ENCODE measurements at places on chromosomes 2 and 18.

DNA sequence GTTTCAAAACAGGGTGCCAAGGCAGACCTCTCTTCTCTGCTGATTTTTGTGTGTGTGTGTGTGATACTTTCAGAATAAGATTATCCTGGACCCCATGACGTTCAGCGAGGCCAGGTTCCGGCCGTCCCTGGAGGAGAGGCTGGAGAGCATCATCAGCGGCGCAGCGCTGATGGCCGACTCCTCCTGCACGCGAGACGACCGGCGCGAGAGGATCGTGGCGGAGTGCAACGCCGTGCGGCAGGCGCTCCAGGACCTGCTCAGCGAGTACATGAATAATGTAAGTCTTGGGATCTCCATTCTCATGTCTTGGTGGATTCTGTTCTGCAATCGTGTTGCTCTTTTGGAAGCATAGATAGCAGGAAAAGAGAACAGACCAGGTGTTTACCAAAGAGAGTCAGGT is 395.0 kb downstream of the LRRTM1 start:
- no peak for DNase-seq

- no peak for DNase-seq
Observed at GRCh38 chr2:177520324-177520723, 127.8 kb downstream of the AGPS start.

- no peak for DNase-seq
Observed at GRCh38 chr2:53366543-53366942, 401.1 kb upstream of the CHAC2 start.

DNA sequence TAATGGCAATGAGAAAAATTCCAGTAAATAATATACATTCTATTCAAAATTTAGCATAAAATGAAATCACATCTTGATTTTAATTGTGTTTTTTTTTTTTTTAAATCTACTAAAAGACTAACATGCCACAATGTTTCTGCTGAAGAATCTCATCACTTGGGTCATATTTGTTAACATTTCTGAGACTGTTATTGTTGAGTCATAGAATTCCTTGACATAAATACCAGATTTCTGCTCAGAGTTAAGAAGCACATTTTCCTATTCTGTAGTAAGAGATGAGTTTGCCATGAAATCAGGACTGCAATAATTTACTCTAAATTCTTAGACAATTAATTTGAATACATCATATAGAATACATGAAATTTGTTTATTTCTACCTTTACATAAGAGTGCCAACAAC is 154.9 kb upstream of the KYNU start:
- DNase-seq: peak; percentile 4

DNA sequence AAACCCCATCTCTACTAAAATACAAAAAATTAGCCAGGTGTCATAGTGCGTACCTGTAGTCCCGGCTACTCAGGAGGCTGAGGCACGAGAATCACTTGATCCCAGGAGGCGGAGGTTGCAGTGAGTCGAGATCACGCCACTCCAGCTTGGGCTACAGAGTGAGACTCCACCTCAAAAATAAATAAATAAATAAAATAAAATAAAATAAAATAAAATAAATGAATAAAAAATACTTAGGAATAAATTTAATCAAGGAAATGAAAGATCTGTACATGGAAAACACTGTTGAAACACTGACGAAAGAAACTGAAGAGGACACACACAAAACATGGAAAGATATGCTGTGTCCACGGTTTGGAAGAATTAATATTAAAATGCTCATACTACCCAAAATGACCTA is 56.5 kb upstream of the ASPRV1 start:
- no peak for DNase-seq

DNA sequence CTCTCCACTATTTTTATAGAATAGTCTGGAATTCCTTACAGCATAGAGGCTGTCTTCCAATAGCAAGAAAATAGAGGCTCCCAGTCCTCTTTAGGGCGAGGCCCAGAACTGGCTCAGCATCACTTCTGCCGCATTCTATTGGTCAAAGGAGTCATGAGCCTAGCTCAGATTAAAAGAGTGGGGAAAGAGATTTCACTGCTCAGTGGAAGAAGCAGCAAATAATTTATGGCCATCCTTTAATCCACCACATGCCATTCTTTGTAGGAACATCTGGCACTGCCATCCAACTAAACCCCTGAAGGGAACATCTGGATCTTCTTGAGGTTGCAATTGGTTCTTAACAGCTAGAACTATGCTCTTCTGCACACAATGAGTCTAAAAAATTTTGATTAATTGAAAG is 43.4 kb upstream of the NEUROD1 start:
- no peak for DNase-seq

- DNase-seq: no peak
Observed at GRCh38 chr2:127991742-127992141, 36.1 kb downstream of the SAP130 start.

- DNase-seq: peak; percentile 24
Observed at GRCh38 chr2:26394694-26395093, 7.0 kb upstream of the DRC1 start.

DNA sequence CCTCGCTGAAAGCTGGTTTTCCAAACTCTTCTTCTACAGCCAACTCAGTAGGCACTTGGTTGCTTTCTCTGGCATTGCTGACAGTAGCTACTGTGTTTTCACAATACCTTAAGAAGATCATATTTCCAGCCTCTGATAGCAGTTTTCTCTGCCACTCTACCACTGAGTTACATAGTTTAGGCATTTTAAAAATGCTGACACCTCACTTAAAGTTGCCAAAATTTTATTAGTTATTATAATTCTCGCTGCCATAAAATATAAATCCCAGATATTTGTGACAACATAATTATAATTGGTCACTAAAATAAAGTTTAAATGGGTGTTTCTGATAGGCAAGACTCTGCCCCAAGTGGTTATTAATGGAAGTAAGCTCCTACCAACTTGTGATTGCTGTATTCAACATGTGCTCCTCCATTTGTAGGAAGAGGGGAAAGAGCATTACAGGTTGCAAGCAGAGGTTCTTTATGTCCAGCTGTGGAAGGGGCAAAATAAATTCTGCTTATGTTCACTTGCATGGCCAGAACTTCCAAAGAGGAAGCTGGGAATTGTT is 1202.8 kb downstream of the CNTNAP5 start:
- no peak for DNase-seq

- DNase-seq: no peak
Observed at GRCh38 chr2:147575106-147575505, 269.7 kb upstream of the ACVR2A start.

- no peak for DNase-seq
Observed at GRCh38 chr18:4232656-4233055, 222.5 kb downstream of the DLGAP1 start.

DNA sequence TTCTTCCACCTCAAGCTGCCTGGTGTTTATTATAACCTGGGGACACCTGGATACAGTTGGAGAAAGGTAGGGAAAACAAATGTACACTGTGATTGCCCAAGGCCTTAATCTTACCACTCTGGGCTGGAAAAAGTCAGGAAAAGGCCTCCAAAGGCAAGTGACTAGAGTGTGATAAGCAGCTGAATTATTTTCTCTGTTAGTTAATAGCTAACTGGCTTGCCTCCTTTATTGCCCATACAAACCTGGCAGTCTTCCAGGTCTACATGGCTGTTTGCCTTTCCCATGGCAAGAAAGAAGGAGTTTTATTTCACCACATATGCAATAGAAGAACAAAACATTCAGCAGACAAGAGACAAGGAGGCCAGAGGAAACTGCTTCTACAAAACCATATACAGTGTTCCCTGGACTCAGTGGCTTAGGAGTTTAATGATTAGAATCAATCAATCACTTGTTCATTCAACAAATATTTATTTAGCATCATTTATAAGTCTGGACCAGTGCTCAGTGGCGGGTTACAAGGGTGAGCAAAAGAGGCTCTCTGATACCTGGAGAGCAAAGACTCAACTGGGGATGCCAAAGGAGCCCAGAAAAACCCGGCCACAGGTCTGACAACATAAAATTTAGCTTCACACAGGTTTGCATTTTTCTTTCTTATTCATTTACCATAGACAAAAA is 27.5 kb upstream of the SUCLG1 start:
- DNase-seq: peak; percentile 10

- DNase-seq: peak; percentile 98
Observed at GRCh38 chr2:85433511-85434089, 15.1 kb downstream of the SH2D6 start.

DNA sequence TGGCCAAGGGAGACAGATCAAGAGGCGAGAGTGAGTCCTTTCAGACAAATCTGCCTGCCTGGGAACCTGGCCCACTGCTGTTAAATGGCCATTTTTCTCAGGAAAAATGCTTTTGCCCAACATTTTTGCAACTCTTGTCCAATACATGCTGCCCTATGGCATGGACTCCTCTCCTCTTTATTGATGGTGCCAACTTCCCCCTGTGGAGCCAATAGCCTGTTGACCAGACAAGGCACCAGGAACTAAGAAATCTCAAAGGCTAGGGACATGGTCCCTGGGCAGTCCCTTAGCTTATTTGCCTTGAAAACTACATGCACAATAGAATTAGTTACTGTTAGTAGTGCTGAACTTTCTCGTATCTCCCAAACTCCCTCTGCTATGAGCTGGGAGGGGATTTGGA is 91.8 kb upstream of the ACVR1C start:
- DNase-seq: no peak

GRCh38 chr18:12998332-12999060 is 7.3 kb downstream of the CEP192 start:
- no peak for DNase-seq

DNA sequence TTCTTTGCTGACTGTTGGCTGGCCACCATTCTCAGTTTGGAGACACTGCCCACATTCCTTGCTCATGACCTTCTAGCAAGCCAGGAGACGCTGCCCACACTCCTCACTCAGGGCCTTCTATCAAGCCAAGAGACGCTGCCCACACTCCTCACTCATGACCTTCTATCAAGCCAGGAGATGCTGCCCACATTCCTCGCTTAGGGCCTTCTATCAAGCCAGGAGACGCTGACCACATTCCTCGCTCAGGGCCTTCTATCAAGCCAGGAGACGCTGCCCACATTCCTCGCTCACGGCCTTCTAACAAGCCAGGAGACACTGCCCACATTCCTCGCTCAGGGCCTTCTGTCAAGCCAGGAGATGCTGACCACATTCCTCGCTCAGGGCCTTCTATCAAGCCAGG is 131.3 kb upstream of the CBLN2 start:
- DNase-seq: no peak
